ENCODE measurements at places on chromosomes 1 and 21. TPM values are rescaled to one million over a fixed set of nuclear protein-coding genes. Genes with fewer than 3 reads are reported as not detected.

ELF3 gene
- 258 TPM for total RNA-seq

DFFA gene
- 26.4 TPM for total RNA-seq

ZBTB37 gene
- total RNA-seq: 1.4 TPM

LCE1B gene
- not detected for total RNA-seq

LRRC8B gene
- total RNA-seq: 5.1 TPM
